Muscle of back (tissue), 13 donors: ENCODE measurements at places on chromosomes 16 and 17.

DNA sequence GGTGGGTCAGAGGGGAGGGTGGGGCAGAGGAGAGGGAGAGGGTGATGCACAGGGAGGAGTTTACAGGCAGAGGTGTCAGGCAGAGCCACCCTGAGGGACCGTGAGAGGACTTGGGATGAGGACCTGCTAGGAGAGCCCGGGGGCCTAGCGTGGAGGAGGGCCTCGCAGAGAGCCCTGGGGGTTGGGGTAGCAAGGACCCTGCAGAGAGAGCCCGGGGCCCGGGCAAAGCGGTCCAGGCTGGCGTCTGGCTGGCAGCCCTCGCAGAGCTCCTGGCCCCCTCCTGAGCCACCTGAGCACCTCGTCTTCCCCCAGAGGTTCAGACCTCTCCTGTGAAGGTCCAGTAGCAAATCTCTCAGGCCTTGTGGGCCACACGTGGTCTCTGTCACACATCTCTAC, 42.0 kb upstream of the ZNF469 start:
- DNase-seq = no peak

DNA sequence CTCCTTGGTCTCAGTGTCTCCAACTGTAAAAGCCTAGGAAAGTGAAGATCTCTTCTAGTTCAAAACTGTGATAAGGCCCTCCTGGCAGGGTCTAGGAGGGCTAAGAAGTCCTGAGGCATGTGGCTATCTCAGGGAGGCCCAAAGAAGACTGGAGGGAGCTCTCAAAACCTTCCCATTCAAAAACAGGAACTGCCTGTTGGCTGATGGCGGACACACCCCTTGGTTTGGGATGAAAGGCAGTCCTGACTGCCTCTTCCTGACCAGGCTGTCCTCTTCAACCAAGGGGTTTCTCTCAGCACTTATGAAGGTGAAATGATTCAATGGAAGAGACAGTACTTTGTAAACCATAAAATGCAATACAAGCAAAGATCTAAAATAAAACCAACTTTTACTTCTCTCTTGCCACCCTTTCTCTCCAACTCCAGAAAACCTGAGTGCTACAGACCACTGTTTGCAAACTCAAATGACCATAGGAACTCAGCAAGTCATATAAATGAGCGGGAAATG, 4.7 kb downstream of the ZNF764 start:
- no peak for DNase-seq

- no peak for DNase-seq
Measured at GRCh38 chr16:52755396-52755795, 208.5 kb upstream of the TOX3 start.

GRCh38 chr17:30961209-30962188, 9.3 kb upstream of the RNF135 start:
- no peak for DNase-seq
